ENCODE measurements at places on chromosomes 5 and 9.
A peak's percentile ranks its signal among the peaks of the same experiment; 100 is the strongest.

GRCh38 chr5:6159832-6160430 lies 218.4 kb downstream of the MED10 start:
- no peak for DNase-seq
- H3K4me3 ChIP-seq: no peak overlapping the region
- no peaks in the 10 kb centered on the region for H3K36me3 ChIP-seq
- peak overlapping the region; percentile 56 for H3K27ac ChIP-seq

- H3K4me3 ChIP-seq: peak overlapping the region; percentile 100
- no peak for DNase-seq
- H3K4me1 ChIP-seq: peaks cover 59% of the 10 kb centered on the region
- peak overlapping the region; percentile 100 for H3K27ac ChIP-seq
- H3K27me3 ChIP-seq: no peaks in the 10 kb centered on the region
- peaks cover 26% of the 10 kb centered on the region for H3K36me3 ChIP-seq
These were observed 338 bp downstream of the ABHD17B start for GRCh38 chr9:71910650-71911060.

DNA sequence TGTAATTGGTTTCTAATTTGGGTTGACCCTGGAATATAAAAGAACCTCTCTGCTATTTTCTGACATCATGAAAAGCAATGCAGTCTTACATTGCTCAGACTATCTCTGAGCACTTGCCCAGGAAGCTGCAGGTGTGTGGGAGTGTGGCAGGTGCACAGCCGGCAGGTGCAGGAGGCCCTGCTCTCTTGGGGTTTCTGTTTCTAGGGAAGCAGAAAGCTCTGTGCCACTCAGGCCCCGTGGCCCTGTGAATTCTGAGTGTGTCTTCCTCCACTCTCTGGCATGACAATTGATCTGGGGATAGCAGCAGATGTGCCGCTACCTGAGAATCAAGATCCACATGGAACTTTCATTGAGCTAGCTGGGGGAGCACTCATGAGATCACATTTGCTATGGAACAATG lies 45.7 kb upstream of the IRX2 start:
- no peak for DNase-seq
- H3K36me3 ChIP-seq: no peaks in the 10 kb centered on the region
- no peak overlapping the region for H3K4me3 ChIP-seq
- peaks cover 25% of the 10 kb centered on the region for H3K27me3 ChIP-seq
- peaks cover 9% of the 10 kb centered on the region for H3K4me1 ChIP-seq
- H3K27ac ChIP-seq: no peak overlapping the region

- H3K27ac ChIP-seq: no peak overlapping the region
- DNase-seq: no peak
- no peaks in the 10 kb centered on the region for H3K36me3 ChIP-seq
- peaks cover 5% of the 10 kb centered on the region for H3K4me1 ChIP-seq
- H3K27me3 ChIP-seq: no peaks in the 10 kb centered on the region
- no peak overlapping the region for H3K4me3 ChIP-seq
These were observed 286.7 kb downstream of the TLE4 start for GRCh38 chr9:79858508-79858907.

DNA sequence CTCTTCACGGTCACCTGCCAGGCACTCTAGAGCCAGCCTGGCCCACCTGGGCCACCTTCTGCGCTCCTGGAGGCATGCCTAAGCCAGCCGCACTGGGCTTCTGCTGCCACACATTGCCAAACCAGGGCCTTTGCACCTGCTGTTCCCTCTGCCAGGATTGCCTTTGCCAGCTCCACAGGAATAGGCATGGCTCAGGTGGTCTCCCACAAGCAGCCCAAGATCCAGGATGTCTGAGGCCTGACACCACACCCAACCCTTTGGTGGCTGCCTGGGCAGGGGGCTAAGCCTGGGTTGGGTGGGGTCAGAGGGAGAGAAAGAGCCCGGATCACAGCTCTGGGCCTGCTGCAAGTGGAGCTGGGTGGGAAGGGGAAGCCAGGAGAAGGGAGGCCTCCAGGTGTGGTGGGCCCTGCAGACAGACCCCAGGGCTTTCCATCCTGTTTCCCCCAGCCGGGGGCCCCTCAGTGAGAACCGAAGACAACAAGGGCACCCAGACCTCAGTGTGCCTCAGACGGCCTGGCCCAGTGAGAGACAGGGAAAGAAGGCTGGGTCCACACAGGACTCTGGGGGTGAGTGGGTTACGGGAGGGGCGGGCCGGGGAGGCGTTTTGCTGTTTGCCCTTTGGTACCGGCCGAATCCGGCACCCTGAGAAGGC lies 672 bp upstream of the SUSD3 start:
- H3K36me3 ChIP-seq: no peaks in the 10 kb centered on the region
- H3K4me1 ChIP-seq: peaks cover 55% of the 10 kb centered on the region
